ENCODE measurements at places on chromosomes 11 and 22.

DNA sequence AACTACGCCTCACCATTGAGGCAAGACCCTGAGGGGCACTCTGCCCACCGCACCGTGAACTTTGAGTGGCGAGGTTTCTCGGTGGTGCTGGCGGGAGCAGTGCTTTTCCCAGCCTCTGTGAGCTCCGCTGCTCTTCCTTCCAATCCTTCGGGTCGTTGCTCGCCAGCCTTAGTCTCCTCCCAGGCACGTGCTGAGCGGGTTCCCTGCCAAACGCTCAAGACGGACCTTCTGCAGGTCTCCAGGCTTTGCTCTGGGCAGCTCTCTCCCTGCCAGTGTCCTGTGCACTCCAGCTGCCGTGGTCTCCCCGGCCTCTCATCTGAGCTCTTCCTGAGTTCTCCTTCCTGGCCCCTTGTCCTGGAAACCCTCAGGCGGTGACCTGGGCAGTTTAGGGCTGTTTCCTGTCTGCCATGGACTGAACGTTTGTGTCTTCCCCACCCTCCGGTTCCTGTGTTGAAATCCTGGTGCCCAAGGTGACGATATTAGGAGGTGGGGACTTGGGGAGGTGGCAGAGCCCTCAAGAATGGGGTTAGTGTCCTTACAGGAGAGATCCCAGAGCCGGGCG, 11.2 kb upstream of the MUC6 start:
- no peak for DNase-seq

GRCh38 chr11:119218141-119218878, 12.2 kb downstream of the CBL start:
- DNase-seq = peak; percentile 31

GRCh38 chr11:67344264-67344663, 9.1 kb downstream of the POLD4 start:
- no peak for DNase-seq

DNA sequence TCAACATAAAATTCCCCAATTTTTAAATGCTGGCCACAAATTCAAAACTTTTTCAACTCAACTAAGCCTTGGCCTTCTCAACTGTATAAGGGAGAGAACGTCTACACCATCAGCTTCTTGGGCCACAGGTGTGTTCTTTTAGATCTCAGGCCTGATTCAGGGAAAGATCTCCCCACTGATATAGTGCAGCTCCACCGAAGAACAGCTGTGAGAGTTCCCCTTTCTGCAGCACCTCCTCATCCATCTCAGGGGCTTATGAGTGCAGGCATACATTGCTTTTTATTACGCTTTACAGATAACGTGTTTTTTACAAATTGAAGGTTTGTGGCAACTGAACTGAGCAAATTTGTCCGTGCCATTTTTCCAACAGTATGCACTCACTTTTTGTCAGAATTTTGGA, 8.0 kb upstream of the CD82 start:
- no peak for DNase-seq

GRCh38 chr22:37325039-37325395, 42.7 kb downstream of the CYTH4 start:
- DNase-seq = no peak

DNA sequence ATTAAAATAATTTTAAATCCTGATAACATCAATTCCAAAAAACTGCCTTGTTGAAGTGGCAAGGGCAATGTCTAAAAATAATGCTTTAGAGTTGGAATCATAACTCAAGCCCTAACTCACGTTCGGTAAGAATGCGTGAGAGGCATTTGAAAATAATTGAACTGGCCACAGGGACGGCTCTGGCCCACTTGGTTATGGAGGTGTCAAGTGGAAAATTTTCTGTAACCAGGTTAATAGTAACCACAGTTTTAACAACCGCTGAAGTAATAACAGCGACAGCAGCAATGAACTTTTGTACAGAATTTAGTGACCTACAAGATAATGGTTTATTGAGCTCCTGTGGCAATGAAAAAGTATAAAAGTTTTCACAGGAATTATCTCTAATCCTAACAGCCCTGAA, 79.4 kb downstream of the ETS1 start:
- no peak for DNase-seq

DNA sequence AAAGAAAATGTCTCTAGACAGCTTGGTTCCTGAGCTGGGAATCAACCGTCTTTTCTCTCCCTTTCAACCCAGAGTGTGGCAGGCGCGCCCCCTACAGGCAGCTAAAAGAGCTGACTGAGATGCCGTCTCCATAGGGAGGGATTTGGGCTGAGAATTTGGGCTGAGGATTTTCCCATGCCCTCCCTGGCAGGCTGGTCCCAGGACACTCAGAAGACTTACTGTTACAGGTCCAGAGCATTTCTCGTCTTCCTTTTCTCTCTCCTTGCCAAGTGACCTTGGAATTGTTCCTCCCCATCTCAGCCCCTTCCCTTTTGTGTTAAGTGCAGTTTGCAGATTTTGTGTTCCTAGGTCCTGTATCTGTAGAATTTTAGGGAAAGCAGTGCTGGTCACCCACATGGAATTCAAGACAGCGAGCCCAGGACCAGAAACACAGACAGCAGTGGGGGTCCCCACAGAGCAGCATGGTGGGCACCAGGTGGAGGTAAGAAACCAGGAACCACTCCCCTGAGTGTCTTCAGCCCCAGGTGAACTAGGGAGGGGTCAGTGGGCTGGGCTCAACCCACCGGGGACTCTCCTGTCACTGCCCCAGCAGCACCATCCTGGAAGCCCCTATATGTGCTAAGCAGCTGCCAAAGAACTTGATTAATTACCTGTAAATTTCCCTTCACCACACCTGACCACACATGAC, 9.9 kb upstream of the IGLL5 start:
- peak; percentile 76 for DNase-seq

GRCh38 chr11:44088871-44089270, 6.6 kb upstream of the EXT2 start:
- DNase-seq = no peak

DNA sequence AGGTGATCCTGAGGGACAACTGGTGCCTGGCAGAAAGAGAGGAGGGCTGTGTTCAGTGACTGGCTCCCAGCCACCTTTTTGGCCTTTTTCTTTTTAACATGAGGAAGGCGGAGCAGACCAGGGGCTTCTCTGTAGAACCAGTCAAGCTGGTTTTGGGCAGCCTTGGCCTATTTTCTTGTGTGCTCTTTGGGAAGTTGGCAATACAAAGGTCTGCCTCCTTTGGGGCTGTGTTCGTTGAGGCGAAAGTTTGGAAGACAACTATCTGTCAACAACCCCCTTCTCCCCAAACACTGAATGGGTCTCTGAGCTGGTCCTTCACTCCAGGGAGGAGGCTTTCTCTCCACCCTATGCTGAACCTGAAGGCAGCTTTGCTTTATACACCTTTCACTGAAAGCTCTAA, 8.5 kb downstream of the MARK2 start:
- no peak for DNase-seq

- no peak for DNase-seq
These were observed 32.1 kb downstream of the APOL1 start for GRCh38 chr22:36285017-36285416.

- no peak for DNase-seq
These were observed 22.8 kb downstream of the DHCR7 start for GRCh38 chr11:71425409-71425808.

DNA sequence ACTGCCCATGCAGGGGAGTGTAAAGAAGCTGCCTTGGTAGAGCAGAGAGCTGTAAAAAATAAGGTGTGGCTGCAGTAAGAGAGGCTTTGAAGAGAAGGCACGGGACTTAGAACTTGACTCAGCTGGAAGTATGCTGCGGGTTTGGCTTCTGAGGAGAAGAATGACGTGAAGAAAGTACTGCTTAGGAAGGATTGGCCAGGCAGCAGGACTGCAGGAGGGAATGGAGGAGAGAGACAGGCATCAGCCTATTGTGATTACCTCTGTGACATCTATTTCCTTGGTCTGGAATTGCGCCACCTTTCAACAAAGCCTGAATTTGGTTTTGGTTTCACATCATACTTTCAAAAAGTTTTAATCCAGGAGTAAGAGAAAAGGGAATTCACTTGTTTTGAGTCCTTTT, 22.5 kb downstream of the PRRG4 start:
- no peak for DNase-seq

DNA sequence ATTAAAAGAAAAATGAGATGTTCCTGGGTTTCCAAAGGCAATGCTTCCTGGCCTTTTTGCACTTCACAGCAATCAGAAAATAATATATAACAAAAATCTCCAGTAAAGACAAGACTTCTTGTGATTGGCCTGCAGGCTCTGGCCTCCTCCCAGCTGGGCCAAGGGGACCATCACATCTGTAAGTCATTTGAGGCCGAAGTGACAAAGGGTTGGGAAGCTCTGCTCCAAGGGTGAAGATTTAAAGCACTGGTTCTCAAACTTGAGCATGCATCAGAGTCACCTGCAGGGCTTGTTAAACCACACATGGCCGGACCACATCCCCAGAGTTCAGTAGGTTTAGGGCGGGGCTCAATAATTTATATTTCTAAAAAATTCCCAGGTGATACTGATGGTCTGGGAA, 32.1 kb downstream of the ARFGAP2 start:
- DNase-seq = no peak

DNA sequence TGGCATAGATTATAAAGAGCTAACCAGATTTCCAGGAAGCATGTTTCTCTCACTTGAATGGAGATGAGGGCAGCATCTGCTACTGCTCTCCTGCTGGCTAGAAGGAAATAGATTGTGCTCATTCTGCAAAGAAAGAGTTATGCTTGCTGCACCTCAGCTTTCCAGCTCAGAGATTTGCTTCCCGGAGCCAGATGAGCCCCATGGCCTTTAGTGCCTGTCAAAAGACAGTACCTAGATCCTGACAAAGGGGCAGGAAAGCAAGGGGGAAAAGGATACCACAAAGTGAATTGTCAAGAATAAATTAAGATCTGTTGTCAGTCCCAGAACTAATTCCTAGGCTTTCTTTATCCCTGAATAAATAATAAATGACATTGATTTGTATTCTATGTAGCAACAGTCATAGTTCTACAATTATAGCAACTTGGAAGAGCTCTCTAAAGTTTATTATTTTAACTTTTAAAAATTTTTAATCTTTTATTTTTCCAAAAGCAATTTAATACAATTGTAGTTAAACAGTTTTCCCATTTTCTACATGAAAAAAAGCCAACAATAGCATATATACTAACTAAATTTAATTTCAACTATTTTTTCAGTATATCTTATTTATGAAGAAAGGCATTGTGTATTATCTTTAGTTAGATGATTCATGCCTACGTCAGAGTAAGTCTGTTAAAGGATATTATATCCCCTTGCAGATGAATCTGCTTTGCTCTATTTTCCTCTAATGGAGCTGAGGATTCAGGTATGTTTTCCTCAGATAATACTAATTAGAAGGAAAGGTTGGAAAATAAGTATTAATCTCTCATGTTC, 306.1 kb upstream of the DDI1 start:
- DNase-seq = peak; percentile 61

DNA sequence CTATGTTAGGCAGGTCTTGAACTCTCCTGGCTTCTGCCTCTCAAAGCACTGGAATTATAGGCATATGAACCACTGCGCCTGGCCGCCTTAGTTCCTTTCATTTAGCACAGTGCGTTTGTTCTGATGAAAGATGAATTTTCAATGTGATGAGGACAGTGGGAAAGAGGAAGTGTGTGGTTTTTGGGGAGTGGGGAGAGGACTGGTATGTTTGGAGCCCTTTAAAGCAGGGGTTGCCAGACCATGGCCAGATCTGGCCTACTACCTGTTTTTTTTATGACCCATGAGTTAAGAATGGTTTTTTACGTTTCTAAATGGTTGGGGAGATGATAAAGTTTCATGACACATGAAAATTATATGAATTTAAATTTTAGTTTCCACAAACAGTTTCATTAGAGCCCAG, 12.5 kb downstream of the ATXN10 start:
- no peak for DNase-seq

- DNase-seq = no peak
These were observed 191 bp upstream of the DEAF1 start for GRCh38 chr11:695288-695537.

DNA sequence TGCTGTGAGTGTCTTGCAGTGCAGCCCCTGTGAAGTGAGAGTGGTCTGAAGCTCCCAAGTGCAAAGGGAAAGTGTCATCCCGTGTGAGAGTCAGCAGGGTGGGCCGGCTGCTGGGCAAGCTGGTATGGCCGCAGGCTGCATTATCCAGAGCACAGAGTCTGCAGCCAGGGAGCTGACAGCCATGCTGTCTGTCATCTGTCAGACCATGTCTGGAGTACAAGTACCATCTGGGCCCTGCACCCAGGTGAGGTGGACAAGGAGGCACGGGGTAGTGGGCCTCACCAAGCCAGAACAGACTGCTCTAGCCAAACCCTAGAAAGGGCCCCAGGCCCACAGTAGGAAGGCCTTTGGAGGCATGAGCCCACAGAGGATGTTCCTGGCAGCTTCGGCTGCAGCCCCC, 20.2 kb downstream of the LMO1 start:
- no peak for DNase-seq

- no peak for DNase-seq
These were observed 8.5 kb upstream of the SH3BP1 start for GRCh38 chr22:37630839-37631435.

- no peak for DNase-seq
These were observed 353.4 kb downstream of the SOX6 start for GRCh38 chr11:16002942-16003341.

DNA sequence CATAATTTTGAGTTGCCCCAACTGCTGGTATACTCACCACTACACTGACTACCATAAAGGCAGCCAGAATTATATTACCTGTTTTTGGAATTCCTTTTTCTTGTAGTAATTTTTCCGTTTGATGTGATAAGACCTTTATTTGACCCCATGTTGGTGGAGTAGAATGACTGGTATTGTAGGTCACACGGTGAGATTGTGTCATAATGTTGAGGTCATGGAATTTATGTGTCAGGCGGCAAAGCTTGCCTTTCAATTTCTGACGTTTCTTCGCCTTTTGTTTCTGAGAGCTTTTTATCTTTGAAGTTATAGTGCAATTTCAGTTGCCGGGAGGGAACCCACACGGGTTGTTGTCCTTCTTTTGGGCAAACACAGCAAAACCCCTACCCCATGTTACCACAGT, 13.0 kb downstream of the OR52K1 start:
- no peak for DNase-seq

DNA sequence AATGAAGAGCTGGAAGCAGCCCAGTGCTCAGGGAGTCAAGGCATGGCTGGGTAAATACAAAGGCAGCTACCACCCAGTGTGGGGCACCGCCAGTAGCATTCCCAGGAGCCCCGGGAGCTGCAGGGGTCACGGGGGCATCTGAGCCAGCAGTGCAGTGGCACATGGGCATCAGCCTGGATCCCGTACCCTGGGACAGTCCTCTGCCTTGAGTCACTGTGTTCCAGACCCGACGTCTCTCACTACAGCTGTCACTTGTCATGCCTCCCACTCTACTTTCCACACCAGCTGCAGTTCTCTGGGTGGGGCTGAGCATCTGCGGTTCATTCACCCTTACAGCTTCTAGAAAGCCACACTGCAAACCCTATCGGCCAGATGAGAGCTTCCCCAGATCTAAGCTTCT, 29.6 kb downstream of the DHCR7 start:
- DNase-seq = no peak

GRCh38 chr11:128424271-128424711, 163.1 kb downstream of the ETS1 start:
- DNase-seq = no peak

DNA sequence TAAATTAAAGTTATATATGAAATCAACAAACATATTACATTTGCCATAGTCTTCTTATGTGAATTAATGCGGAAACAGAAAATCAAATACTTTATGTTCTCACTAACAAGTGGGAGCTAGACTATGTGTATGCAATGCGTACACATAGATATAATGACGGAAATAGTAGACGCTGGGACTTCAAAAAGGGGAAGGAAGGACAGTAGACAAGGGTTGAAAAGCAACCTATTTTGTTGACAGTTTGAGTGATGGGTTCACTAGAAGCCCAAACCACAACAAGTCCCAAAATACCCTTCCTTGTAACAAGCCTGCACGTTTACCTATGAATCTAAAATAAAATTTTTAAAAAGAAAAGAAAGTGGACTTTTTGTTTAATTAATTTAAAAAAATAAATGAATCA, 430.8 kb upstream of the CNTN5 start:
- DNase-seq = no peak
